ENCODE measurements at places on chromosomes 12 and 14.

GRCh38 chr12:132948146-132949066, 7.7 kb downstream of the ZNF605 start:
- no peak for DNase-seq

GRCh38 chr14:102746634-102747438, 30.4 kb upstream of the TRAF3 start:
- no peak for DNase-seq

- DNase-seq: no peak
Observed at GRCh38 chr12:66859751-66860440, 181.0 kb upstream of the GRIP1 start.

GRCh38 chr12:127893895-127894609, 372.9 kb upstream of the TMEM132C start:
- DNase-seq: no peak

DNA sequence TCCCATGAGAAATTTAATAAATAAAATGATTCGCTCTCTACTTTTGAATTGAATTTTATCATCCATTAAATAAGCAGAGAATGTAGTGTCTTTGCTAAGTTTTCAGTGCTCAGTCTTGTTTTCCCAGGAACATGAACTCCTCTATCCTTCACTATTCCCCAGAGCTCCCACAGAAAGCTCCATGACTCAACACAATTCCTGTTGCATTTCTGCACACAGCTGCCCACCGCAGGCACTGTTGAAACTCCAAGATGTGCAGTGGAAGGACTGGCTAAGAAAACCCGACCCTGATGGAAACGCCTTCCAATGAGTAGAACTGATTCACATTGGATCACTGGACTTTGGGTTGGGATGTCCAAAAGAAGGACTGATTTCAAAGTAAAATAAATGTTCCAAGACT, 202.4 kb upstream of the AMIGO2 start:
- peak; percentile 47 for DNase-seq
